ENCODE measurements at places on chromosomes 7 and 10.

- DNase-seq: no peak
Measured at GRCh38 chr10:112790030-112790429, 160.0 kb upstream of the TCF7L2 start.

DNA sequence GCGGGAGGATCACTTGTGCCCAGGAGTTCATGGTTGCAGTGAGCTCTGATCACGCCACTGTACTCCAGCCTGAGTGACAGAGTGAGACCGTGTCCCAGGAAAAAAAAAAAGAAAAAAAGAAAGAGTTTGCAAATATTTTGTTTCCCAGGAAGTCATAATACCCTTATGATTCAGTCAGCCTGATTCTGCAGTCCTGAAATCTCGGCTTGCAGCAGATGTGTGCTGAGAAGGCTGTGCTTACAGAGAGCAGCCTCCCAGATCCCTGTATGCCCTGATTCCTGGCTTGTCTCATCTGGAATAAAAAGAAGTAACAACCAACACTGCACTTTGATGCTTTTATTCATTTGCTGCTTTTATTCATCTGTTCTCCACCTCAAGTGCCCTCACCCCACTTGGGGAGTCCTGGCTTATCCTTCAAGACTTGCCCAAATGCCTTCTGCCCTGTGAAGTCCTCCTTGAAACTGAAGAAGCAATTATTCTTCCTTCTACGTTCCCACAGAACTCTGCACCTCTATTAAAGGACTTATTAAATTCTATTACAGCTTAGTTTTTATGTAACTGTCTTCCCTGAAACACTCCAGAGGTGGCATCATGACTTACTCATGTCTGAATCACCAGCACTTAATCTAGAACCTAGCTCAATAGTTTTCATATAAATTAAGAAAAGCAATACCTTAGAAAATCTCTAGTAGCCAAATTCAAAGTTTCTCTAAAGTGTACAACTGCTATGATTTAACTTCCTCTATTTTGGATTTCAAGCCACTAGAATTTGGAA is 27.7 kb upstream of the BPGM start:
- DNase-seq: no peak

DNA sequence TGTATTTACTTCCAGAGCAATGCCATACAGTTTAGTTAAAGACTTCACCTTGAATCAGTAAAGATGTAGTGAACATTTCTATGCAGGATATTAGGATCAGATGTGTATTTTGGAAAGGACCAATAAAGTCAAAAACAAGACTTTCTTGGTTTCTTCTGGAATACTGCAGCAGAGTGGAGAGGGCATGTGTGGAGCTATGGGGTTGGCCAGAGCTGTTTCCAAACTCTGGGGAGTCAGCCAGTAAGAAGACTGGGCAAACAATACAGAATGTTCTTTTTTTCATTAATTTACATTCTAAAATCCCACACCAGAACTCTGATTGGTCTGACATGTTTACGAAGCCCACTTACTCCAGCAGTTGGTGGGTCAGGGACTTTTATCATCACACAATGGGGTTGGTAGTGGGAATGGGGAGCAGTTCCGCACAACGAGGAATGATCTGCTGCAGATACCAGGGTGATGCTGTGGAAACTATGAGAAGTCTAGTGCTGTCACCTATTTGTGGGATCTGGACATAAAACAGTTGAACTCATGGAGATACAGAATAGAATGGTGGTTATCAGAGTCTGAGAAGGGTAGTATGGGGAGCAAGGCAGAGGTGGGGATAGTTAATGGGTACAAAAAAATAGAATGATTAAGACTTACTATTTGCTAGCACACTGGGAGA is 267.7 kb downstream of the MALRD1 start:
- DNase-seq: no peak

GRCh38 chr10:122316224-122316884 is 45.3 kb downstream of the BTBD16 start:
- no peak for DNase-seq

- DNase-seq: no peak
Measured at GRCh38 chr7:70542750-70543376, 589.1 kb upstream of the GALNT17 start.

GRCh38 chr10:26887611-26888215 is 27.0 kb upstream of the ABI1 start:
- no peak for DNase-seq

DNA sequence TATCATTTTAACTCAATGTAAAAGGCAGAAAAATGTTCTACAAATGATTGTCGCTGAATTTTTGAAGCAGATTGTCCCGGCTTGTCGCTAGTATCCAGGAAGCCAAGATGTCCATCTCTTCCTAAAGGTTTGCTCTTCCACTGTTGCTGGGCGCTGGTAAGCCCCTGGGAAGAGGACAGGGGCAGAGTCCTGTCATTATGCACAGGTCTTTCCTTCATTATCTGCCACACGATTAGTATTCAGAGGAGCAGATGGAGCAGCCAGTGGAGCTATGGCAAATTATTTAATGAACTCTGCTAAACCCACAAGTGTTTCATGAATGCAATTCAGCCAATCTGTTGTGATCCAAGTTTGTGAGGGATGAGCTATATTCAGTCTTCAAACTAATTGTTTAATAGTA is 499.1 kb upstream of the NRP1 start:
- DNase-seq: no peak

DNA sequence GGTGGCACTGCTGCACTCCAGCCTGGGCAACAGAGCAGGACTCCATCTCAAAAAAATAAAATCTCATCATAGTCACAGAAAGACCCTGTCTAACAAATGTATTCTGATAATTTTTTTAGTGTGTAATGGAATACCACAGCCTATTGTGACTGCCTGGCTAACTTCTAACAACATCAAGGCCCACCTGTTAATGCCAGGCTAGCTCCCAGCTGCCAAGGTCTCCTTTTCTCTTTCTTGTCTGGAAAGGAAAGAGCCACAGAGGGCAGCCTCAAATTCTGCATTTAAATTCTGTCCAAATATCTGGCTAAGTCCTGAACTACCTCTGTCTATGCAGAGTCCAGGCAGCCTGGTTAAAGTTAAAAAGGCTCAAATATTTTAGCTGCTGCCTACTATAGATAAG is 700.9 kb downstream of the MAGI2 start:
- DNase-seq: no peak

DNA sequence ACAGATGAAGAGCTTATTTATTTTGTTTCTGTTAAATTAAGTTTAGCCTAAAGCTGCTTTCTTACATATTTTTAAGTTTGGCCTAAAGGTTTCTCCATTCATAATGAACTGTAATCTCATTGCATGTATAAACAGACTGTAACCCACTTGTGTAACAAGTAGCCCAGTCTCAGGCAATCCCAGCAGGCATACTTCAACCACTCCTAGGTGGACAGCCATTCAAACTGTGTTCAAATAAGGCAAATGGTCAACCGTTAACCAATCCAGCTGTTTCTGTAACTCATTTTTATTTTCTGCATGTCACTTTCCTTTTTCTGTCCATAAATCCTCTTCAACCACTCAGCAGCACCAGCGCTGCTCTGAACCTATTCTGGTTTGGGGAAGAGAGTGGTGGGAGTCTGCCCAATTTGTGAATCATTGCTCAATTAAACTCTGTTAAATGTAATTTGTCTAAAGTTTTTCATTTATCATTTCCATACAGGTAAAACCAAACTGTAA is 35.9 kb downstream of the PHYHIPL start:
- DNase-seq: no peak

GRCh38 chr10:108560488-108560887 is 1362.8 kb downstream of the XPNPEP1 start:
- DNase-seq: no peak

DNA sequence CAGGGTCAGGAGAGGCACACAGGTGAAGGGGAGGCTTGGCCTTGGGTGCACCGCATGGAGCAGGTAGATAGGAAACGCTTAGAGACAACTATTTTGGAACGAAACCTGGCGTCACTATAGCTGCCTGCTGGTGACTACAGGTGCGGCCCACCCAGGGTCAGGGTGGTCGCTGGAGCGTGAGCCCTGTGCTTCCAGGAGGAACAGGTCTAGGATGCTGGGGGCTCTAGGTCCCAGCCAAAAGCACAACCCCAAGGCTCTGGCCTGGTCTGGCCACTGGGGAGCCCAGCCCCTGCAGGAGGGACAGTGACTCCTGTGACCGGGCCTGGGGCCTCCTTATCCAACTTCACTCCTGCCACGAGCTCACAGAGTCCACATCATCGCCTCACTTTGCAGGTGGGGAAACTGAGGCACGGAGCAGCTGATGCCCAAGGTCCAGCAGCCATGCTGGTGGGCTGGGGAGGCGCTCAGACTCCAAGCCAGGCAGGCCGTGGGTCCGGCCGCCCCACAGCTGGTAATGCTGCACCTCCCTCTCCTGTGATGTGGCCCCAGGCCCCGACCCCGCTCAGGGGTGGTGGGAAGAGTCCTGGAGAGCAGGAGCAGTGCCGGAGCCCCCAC is 9.0 kb downstream of the LFNG start:
- DNase-seq: no peak

GRCh38 chr7:129568240-129568639 is 43.3 kb upstream of the NRF1 start:
- DNase-seq: no peak

- no peak for DNase-seq
Measured at GRCh38 chr7:54955696-54956420, 63.0 kb upstream of the EGFR start.

- DNase-seq: no peak
Measured at GRCh38 chr10:74334221-74334620, 183.2 kb downstream of the ADK start.

- DNase-seq: no peak
Measured at GRCh38 chr7:49772916-49773217, 571 bp upstream of the VWC2 start.

Measured in activated naive CD4-positive, alpha-beta T cell treated with anti-CD3 and anti-CD28 coated beads, Interleukin-2, amount 10 ng/mL, durations not matched to agents 7 days and 5 days (primary cell).